ENCODE measurements at places on chromosomes 7 and 10.

GRCh38 chr10:559767-560047 is 129.8 kb downstream of the DIP2C start:
- DNase-seq: no peak

DNA sequence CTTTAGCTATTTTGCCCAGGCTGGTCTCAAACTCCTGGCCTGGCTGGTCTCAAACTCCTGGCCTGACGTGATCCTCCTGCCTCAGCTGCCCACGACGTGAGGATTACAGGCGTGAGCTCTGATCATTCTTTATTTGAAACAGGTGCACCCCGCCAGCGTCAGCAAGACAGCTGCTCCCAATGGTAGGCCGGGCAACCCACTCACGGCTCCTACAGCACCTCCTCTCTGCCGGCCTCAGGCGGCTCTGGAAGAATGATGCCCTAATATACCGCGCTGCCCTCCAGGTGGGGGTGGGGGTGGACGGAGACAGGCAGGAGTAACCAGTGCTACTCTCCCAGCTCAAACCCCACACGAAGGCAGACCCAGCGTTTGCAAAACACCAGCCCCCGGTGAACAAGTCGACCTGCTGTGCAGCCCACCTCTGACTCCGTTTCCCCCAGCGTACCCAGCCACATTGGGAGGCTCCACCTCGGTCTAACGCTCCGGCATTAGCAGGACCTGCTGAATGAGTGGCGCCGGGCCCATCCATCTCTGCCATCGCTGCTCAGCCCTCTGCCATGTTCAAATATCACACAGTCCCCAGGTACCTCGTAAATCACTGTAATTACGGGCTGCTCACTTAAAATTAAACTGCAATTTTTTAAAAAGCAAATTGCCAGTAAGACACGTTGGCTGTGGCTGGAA is 148.6 kb downstream of the ELFN1 start:
- no peak for DNase-seq

DNA sequence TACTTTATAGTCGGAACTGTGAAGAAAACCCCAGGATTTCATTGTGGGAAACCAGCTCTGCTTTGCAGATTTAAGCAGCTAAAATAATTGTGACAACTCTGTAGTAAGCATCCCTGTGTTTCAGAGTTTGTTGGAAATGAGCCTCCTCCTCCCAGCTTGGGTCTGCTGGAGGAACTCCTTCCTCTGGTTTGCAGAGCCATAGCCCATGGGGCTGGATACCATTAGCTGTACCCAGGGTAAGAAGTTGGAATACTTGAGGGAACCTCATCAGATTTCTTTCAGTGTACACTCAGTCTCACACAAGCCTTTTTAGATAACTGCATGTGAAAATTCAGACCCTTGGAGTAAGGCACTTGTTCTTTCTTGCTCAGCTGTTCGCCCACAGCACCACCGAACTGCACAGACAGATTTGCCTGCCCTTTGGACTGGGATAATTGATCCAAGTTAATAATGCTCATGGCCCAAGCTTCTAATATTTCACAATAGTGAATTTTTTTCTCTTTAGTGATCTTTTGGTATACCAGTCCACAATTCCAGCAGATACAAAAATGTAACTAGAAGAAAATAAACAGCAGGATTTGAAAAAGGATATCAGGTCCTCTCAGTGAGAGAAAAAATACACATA is 467.4 kb upstream of the FZD8 start:
- DNase-seq: no peak

- no peak for DNase-seq
Measured at GRCh38 chr10:20276127-20276979, 460.1 kb downstream of the PLXDC2 start.

DNA sequence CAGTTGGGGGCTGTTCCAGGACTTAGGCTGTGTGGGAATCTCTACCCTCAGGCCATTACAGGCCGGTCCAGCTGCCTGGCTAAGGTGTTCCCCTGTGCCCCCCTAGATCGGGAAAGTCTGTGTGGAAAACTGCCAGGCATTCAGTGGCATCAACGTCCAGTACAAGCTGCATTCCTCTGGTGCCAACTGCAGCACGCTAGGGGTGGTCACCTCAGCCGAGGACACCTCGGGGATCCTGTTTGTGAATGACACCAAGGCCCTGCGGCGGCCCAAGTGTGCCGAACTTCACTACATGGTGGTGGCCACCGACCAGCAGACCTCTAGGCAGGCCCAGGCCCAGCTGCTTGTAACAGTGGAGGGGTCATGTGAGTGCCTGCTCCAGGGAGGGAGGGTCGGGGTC is 27.1 kb upstream of the CSGALNACT2 start:
- no peak for DNase-seq

GRCh38 chr7:112596260-112596659 is 115.5 kb downstream of the LSMEM1 start:
- DNase-seq: no peak

DNA sequence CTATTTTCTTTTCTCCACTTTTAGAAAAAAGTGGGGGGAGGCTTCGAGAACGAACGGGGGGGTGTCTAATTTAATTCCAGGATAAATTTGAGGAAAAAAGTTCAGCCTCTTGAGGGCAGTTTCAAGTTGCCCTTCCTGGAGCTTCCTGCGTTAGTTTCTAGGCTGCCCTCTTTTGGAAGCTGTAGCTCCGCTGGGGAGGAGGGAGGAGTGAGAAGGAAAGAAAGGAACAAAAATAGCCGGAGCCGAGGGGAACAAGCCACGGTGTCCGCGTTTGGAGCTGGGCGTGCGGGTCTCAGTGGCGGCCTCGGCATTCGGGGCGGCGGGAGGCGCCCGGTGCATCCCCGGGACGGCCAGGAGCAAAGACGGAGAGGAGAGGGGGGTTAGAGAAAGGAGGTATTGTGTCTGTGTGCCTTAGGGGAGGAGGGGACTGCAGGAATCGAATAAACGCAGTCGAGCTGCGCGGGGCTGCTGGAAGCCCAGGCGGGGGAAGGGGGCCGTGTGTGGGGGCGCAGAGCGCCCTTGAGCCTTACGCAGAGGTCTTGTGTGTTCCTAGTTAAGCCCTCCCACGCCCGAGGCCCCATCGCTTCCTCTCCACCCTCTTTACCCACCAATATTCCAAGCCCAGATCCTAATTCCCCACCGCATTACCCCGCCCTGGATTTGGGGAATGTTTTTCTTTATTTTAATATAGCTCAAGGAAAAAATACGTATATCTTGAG is 2.0 kb upstream of the TNRC18 start:
- DNase-seq: peak; percentile 78

DNA sequence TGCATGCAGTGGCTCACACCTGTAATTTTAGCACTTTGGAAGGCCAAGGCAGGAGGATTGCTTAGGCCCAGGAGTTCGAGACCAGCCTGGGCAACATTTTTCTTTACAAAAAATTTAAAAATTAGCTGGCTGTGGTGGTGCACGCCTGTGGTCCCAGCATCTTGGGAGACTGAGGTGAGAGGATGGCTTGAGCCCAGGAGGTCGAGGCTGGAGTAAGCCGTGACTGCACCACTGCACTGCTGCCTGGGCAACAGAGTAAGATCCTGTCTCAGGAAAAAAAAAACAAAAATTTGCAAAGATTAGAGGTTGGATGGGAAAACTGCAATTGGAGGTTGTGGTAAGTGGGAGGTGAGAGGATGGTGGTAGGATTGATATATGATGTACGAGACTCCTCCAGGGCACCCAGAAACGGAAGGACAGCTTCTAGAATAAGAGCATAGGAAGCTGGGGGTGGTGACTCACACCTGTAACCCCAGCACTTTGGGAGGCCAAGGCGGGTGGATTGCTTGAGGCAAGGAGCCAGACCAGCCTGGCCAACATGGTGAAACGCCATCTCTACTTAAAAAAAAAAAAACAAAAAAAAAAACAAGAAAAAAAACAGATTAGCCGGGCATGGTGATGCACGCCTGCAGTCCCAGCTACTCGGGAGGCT is 19.1 kb upstream of the PARP12 start:
- no peak for DNase-seq

DNA sequence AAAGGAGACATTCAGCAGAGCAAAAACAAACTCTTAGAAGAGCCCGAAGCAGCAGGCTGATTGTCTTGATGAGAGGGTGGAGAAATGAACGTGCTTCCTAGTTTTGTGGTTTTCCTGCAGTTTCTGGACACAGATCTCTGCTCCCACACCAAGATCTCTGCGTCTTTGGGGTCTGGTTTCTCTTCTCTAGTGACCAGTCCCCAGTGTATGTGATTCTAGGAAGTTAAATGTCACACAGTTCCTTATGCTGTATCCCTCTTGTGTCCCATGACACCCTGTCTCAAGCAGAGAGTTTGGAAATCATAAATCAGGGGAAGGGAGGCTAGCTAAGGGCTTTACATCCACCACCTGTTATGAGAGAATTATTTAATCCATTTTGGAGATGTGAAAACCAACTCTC is 55.4 kb upstream of the KLF14 start:
- DNase-seq: no peak

DNA sequence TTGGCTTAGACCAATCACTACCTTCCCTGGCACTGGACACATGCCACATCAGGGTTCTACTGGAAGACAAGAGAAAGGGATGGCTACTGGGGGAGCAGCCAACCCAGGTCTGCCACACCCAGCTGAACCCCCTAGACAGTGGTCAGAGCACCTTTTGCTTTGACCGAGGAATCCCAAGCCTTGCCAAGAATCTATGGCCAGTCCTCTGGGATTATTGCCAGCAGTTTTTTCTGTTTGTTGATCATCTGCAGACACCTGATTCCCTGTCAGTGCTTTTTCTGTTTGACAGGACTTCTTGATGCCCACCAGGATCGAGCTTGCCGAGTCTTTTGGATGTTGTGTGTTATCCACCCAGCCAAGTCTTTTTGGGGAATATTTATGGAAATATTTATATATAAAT is 476.2 kb upstream of the GALNT17 start:
- DNase-seq: no peak

DNA sequence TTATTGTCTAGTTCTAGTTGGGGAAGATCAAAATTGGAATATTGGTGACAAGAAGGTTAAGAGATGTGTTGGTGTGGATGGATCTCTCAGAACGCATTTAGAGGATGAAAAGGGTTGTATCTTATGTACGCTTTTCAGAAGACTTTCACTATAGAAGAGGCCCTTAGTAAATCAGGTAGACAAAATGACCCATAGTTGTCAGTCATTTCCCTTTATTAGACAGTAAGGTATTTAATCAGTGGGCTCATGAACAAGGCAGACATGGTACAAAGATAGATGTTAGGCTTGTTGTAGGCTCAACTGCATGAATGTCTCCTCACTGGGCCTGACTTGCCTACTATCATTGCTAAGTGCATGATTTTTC is 359.2 kb downstream of the PHF14 start:
- DNase-seq: no peak

DNA sequence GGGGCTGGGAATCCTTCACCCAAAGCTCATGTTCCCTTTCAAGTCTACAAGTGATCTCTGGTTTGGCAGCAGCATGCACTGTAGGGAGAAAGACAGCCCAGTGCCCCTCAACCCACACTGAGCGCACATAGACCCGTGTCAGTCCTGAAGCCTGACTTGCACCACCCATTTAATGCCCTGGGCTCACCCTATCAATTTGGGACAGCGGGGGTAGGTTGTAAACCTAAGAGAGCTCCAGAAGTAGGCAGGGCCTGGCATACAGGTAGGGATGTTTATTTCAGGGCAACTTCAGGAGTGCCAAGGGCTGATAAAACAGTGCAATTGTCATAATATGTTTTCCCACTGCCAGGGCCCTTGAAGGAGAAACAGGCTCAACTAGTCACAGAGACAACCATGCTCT is 3.5 kb upstream of the ATP6V0E2 start:
- no peak for DNase-seq

- no peak for DNase-seq
Measured at GRCh38 chr10:52895059-52895458, 122.5 kb upstream of the MBL2 start.

- DNase-seq: no peak
Measured at GRCh38 chr7:66778201-66778600, 37.7 kb downstream of the RABGEF1 start.

DNA sequence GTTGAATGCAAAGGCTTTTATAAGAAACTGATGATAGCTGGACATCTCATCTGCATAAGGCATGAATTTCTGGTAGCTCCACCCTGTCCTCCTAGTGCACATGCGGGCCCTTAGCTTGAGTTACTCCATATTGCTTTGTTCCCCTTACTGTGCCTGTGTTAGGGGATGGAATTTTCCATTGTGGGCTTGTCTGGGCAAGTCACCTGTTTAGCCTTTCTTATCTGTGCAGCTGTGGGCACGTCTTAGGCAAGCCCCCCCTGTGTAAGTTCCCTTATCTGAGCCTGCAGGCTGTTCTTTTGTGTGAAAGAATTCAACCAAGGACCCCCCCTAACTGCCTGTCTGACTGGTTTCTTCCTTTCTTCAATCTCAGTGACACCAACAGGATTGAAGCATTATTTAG is 14.5 kb upstream of the CROT start:
- DNase-seq: no peak

GRCh38 chr10:32972929-32973328 is 14.9 kb upstream of the ITGB1 start:
- DNase-seq: no peak

- peak; percentile 80 for DNase-seq
Measured at GRCh38 chr10:102072673-102073527, 7.8 kb downstream of the HPS6 start.

- no peak for DNase-seq
Measured at GRCh38 chr7:80868566-80868965, 50.3 kb downstream of the SEMA3C start.

DNA sequence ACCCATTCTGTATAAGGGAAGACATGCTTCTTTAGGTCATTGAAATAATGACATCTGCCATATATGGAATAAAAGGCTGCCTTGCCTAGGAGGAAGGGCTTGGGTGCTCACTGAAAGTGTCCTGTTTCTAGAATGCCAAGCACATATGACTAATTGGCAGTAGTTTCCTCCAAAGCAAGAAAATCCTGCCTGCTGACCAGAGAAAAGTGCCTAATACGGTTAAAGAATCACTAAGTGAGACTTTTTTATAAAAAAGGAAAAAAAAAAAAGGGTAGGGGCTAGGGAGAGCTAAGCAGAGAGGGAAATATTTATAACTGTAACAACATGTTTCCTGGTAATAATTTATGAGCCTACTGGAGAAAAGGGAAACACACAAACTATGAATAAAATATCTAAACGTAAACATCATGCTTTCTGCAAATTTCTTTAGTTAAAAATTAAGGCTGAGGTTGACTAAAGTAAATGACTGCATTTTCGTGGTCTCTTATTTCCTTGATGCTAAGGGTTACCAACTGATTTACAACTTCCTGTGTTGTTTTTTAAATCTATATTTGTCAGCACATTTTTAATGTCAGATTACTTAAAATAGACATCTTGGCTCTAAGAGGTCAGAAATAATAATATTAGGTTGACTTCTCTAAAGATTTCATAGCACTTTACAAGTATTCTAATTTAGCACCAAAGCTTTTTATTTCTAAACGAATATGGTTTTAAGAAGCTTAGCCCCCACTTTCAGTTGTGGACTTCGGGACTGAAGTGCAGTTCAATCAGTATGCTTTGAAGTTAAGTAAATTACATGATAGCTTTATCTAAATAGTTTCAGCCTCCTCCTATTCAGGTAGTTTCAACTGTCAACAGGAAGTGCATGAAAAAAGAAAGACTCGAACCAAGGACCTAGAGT is 89.6 kb downstream of the CABCOCO1 start:
- no peak for DNase-seq

All from NCI-H460 (cell line).